ENCODE measurements at places on chromosomes 5 and 9.

- DNase-seq, result no peak
These were observed 74.5 kb downstream of the ADAMTS2 start for GRCh38 chr5:179270581-179271427.

- DNase-seq, result no peak
These were observed 784.6 kb upstream of the NUDT12 start for GRCh38 chr5:104347119-104347708.

GRCh38 chr5:14081791-14082190 is 61.4 kb upstream of the TRIO start:
- no peak for DNase-seq

DNA sequence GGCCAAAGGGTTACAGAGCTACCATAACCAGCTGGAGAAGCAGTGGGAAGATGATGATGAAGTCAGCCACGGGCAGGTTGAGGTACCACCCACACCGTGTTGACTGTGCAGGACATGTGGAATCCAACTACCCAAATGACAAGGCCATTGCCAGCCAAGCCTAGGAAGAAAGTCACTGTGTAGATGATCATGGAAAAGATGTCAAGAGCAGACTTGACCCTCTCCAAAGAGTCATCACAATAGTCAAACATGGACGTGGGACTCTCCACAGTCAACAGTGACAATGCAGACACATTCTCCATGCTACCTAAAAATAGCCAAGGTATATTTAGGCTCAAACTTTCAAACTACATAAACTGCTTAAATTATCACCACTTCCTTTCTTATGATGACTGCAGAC is 20.9 kb upstream of the SPINK1 start:
- no peak for DNase-seq

GRCh38 chr5:116561658-116562057 is 13.0 kb downstream of the SEMA6A start:
- no peak for DNase-seq
